Activated CD4-positive, CD25-positive, alpha-beta regulatory T cell (primary cell): ENCODE measurements at places on chromosomes 6 and 20.

GRCh38 chr20:17612287-17612991, 42.6 kb downstream of the DSTN start:
- no peak for DNase-seq

DNA sequence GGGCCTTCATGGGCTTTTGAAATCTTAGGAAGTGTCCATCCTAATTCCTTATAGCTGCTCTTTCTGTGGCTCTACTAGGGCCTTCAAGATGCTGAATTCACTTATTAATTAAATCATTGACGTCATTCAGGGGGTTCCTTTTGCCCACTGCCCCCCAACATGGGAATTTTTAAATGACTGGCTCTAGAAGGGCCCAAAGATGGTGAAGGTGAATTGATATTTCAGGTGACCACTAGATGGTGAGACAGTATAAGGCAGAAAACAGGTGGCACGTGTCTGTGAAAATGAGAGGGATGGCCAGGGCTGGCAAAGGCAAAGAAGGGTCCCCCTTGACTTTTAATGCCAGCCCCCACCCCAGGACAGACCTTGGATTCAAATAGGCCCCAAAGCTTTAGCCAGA, 11.8 kb downstream of the GNAS start:
- no peak for DNase-seq

- DNase-seq = no peak
Measured at GRCh38 chr6:152089992-152090391, 282.5 kb downstream of the ESR1 start.

DNA sequence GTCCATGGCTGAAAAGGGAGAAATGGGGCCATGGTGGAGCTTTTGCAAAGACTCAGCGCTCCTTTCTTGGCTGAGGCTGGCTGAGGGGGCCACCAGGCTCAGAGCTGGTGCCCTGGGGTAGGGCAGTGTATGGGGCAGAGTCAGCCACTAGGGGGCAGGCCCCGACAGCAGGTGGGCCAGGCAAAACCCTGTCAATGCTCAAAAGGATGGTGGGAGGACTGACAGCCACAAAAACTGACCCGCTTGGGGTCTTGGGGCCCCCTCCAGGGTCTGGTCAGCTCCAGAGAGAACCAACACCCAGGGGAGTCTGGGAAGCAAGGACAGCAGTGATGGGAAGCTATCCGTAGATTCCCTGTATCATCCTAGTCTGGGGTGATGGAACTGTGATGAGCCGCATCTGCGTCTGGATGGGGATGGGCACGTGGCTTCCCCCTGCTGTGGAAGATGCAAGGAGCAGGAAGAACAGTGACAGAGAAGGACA, 306.9 kb downstream of the DHX35 start:
- no peak for DNase-seq

GRCh38 chr6:113970805-113971676, at the start of gene HDAC2:
Gene HDAC2 (minus strand): TSS chr6:113971148. CDS start chr6:113970908, 240 bp downstream.
- peak; percentile 70 for DNase-seq

- no peak for DNase-seq
Measured at GRCh38 chr6:164612751-164613150, 696.7 kb downstream of the C6orf118 start.

DNA sequence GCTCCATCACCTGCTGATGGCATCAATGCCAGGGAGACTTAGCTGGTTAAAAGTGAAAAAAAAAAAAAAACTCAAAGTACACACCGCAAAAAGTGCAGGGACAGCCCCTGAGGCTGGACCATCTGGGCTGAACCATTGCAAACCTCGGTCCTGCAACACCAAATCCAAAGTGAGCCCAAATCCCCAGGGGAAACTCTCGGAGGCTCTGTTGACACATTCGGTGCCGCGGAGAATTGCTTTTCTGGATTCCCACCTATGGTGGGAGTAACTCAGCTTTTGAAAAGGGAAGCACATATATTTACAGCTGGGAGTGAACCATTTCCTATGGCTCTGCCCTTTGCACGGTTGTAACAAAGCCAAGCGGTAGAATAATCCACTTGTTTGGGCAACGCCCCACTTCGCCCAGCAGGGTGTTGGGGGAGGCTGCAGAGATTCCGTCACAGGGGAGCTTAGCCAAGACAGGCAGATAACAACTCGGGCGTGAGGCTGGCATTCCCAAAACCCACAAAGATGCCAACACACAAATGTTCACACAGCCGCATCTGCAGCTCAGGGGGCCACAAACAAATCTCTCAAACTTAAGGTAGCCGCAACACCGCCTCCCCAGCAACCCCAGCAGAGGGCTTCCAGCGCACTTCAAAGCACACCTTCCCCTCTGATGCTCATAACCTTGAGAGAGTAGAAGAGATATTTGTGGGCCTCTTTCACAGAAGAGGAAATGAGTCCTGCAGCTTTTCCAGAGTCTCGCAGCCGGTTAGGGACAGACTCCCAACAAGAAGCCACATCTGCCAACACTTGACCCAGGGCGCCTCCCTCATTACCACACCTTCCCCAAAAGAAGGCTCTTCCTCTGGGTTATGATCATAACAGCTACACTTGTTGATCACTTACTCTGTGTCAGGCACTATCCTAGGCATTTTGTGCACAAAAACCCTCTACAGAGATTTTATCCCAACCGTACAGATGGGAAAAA, 11.4 kb downstream of the ZC3H12D start:
- no peak for DNase-seq

DNA sequence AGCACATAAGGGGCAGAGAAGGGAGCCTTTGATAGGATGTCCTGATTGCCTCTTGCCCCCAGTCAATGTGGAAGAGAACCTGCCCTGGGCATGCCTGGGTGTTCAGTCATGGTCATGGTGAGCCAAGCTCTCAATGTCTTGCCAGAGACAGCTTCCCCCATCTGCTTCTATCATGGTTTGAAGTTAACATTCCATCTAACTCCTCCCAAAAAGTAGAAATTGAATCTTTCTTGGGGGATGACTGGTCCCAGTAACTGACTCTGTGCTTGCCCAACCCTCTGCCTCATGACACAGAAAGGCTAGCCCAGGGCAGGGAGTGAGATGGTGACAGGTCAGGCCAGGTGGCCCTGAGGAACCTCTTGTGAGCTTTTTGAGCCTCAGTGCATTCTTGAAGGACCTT, 60.1 kb downstream of the ADTRP start:
- no peak for DNase-seq

- DNase-seq = no peak
Measured at GRCh38 chr6:90175627-90176538, 120.8 kb downstream of the BACH2 start.

GRCh38 chr20:13082378-13082777, 73.6 kb downstream of the SPTLC3 start:
- no peak for DNase-seq

- no peak for DNase-seq
Measured at GRCh38 chr6:12336121-12336971, 46.2 kb downstream of the EDN1 start.

DNA sequence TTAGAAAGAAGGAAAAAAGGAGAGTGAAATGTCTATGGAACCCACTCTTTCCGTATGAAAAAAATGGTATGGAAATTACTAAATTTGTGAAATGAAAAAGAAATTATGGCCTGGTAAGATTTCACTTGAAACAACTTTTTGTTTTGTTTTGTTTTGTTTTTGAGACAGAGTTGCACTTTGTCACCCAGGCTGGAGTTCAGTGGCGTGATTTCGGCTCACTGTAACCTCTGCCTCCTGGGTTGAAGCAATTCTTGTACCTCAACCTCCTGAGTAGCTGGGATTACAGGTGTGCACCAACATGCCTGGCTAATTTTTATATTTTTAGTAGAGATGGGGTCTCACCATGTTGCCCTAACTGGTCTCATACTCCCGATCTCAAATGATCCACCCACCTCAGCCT, 17.8 kb upstream of the GSTA5 start:
- DNase-seq = no peak

GRCh38 chr6:140445474-140446004, 1071.1 kb upstream of the CITED2 start:
- no peak for DNase-seq

GRCh38 chr20:44970243-44970757, 4.0 kb downstream of the STK4 start:
- DNase-seq = no peak

DNA sequence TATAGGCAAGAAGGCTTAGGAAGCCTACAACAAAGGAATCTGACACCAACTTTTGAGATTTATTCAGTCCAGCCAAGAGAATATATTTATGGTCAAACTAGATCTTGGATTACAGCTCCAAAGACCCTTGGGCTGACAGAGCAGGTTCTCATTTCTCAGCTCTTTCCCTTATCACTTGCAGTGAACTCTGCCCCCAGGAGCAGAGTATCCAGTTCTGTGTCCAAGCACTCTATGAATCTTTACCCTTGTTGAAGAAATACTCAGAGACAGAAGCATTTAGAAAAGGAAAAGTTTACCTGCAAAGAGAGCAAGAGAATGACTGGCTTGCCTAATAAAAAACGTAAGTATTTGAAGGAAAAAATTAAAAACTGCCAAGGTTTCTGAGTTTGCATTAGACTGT, 190.5 kb downstream of the SLC16A10 start:
- DNase-seq = no peak

DNA sequence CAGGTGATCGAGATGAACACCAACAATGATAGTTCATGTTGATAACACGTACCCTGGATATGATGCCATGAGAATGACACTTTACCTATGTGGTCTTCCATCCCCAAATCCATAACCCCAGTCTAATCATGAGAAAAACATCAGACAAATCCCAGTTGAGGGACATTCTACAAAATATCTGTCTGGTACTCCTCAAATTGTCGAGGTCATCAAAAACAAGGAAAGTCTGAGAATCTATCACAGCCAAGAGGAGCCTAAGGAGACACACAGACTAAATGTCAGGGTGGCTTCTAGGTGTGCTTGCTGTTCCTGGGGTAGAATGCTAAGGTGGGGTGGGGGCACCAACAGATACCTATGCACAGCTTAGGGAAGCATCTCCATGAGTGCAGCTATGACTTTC, 2.8 kb upstream of the RNF8 start:
- no peak for DNase-seq

GRCh38 chr20:62590309-62591121, 51.8 kb upstream of the SLCO4A1 start:
- no peak for DNase-seq

GRCh38 chr6:149855040-149855654, 9.0 kb downstream of the LRP11 start:
- DNase-seq = no peak

GRCh38 chr20:4855555-4855954, 133.8 kb downstream of the PRND start:
- DNase-seq = no peak

- DNase-seq = no peak
Measured at GRCh38 chr6:97064578-97064977, 140.1 kb downstream of the KLHL32 start.

DNA sequence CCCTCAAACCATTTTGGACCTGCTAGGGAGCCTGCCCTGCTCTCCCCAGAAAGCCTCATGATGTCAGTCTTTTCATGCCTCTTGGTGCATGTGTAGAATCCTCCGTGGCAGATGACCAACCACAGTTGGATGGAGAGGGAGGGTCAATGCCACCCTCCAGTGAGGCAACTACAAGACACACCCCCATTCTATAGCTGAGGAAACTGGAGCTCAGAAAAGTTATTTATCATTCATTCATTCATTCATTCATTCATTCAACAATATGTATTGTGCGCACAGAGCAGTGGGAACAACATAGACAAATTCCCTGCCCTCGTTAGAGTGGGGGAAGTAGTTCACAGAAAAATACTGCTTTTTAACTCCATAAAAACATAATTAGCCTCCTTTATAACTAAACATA, 16.8 kb downstream of the SNRPB start:
- no peak for DNase-seq

DNA sequence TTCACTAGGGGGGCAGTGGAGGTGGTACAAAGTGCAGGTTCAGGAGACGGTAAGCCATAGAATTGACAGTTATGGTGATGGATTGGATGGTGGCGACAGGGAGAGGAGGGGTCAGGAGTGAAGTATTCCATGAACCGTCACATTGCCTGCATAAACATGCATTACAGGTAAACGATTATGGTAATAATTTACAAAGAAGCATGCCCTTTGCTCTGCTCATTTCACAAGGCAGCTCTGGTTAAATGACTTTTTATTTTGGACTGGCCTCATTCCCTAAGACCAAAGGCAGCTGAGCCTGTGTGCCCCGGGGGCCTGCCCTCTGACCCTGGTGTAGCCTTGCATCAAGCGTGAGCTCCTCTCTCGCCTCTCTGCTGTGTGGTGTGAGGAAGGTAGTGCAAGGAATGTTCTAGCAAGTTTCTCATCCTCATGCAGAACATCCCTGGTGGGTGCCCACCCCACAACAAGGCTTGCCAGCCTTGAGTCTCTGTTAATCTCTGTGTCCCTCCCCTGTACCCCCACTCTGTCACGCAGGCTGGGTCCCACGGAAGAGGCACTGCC, 59.0 kb downstream of the PPP1R14C start:
- no peak for DNase-seq

GRCh38 chr6:41638935-41639808, 904 bp downstream of the MDFI start:
- no peak for DNase-seq

- DNase-seq = no peak
Measured at GRCh38 chr6:45927421-45928320, 88.0 kb downstream of the CLIC5 start.

GRCh38 chr6:148816117-148816516, 69.3 kb downstream of the UST start:
- DNase-seq = no peak

- DNase-seq = no peak
Measured at GRCh38 chr20:35776513-35777101, 4.8 kb downstream of the PHF20 start.

- DNase-seq = no peak
Measured at GRCh38 chr6:125030969-125031368, 68.7 kb downstream of the RNF217 start.

- DNase-seq = no peak
Measured at GRCh38 chr6:6330407-6330806, 9.9 kb upstream of the F13A1 start.

- DNase-seq = no peak
Measured at GRCh38 chr6:168530653-168531071, 89.7 kb downstream of the SMOC2 start.

- no peak for DNase-seq
Measured at GRCh38 chr20:47252879-47253307, 103.6 kb downstream of the ZMYND8 start.

GRCh38 chr20:5642155-5642981, 107.8 kb upstream of the SHLD1 start:
- DNase-seq = no peak

DNA sequence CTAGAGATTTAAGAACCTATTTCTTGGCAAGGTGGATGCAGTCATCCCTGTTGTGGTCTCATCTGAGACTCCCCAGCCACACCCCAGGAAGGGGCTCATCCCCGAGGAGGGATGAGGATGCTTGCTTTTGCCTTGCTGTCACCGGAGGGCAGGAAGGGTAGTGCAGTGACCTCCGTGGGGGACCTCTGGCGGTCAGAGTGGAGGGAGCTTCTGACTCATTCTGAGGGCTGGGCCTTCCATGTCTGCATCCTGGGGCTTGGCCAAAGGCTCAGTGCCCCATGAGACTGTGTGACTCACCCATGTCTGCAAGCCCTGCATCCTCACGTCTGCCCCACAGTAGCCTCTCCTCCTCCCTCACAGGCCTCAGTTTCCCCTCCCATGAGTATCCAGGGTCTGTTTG, 38.7 kb downstream of the UQCC2 start:
- no peak for DNase-seq

GRCh38 chr6:135657207-135657606, 159.7 kb upstream of the AHI1 start:
- DNase-seq = no peak
